ENCODE measurements at places on chromosomes 11 and 22.

DNA sequence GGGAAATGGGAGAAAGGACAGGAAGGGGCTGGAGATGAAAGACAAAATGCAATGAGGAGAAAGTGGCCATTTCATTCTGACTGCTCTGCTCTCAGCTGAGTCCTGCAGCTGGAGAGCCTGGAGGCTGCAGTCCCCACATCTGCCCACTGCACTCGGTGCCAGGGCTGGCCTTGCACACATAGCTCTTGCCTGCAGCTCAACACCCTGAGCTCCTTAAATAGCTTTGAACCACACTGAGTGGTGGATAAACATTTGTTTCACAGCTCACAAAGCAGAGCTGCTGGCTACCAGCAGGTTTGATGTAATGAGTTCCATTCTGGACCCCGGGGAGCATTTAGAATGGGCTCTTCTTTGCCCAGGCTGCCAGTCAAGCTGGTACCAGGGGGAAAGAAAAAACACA, 426.1 kb upstream of the CADM1 start:
- no peaks in the 10 kb centered on the region for H3K36me3 ChIP-seq
- no peak overlapping the region for H3K27ac ChIP-seq
- no peak overlapping the region for H3K4me3 ChIP-seq
- DNase-seq: no peak
- H3K4me1 ChIP-seq: no peaks in the 10 kb centered on the region

DNA sequence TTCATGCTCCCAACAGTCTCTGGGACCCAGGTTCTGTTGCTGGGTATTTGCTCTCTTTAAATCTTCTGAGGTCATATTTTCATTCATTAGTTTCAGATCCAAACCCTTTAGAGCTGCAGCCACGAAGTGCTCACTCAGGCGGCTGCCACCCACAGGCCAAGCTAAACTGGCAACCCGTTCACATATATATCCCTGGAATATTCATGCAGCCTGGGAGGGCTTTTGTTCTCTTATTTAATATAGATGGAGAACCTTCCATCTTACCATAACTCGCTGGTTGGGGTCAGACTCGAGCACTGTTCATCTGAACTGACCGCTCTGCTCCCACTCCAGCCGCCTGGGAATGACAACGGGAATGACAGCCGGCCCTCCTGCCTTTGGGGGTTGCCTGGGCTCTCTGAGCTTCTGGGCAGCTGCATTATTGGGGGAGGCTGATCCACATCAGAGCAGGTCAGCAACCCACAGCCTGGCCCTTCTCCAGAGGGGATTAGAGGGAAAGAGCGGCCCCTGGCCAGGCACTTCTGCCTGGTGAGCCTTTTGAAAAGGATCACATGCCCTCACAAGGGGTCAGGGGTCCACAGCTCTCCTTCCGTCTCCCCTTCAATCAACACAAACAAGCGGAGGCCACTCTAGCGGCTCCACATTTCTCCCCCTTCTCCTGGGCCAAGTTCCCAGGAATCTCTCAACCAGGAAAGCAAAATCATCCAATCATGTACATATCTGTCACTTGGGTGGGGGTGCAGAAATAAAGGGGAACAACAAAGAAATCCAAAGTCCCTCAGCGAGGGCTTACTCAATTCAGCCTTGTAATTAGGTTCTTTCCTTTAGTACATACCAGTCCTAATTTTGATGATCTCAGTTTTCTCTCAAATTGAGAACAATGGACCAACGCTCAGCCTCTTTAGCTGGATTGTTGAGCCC, 11.8 kb downstream of the TMEM184B start:
- H3K4me3 ChIP-seq: no peak overlapping the region
- no peaks in the 10 kb centered on the region for H3K36me3 ChIP-seq
- no peak for DNase-seq
- peak overlapping the region; percentile 36 for H3K27ac ChIP-seq
- H3K4me1 ChIP-seq: no peaks in the 10 kb centered on the region

DNA sequence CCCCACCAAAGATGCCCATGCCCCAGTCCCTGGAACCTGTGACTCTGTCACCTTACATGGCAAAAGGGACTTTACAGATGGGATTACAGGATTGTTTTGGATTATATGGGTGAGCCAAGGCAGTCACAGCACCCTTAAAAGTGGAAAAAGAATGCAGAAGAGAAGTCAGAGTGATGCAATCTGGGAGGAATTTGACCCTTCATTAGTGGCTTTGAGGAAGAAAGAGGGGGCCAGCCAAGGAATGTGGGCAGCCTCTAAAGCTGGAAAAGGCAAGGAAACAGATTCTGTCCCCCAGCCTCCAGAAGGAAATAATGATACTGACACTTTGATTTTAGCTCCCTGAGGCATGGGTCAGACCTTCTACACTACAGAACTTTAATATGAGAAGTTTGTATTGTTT, 257.3 kb upstream of the ISX start:
- DNase-seq: no peak
- H3K36me3 ChIP-seq: no peaks in the 10 kb centered on the region
- no peaks in the 10 kb centered on the region for H3K4me1 ChIP-seq
- peaks cover 2% of the 10 kb centered on the region for H3K27me3 ChIP-seq
- H3K4me3 ChIP-seq: no peak overlapping the region
- H3K27ac ChIP-seq: no peak overlapping the region

DNA sequence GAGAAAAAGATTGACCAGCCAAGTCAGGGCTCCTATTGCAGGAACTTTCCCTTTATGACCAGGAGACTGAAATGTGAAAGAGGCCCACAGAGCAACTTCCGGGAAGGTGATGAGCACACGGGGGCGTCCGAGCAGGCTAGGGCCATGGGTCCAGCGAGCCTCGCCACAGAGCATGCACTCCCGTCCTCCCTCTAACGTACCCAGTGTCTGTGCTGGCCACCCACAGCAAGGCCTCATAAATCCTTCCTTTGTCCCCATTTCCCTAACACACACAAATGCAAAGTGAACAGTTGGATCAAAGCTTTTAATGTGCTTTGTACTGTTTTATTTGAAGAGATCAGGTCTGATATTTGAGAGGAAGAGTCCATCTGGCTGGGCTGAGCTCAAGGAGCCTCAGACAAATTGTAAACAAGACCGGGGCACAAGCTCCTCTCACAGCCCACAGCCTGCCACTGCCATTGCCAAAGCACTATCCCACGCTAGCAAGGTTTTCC, 44.3 kb downstream of the BLID start:
- H3K36me3 ChIP-seq: no peaks in the 10 kb centered on the region
- no peak for DNase-seq
- H3K4me3 ChIP-seq: no peak overlapping the region
- H3K27me3 ChIP-seq: no peaks in the 10 kb centered on the region

- H3K4me1 ChIP-seq: peaks cover 3% of the 10 kb centered on the region
- no peak overlapping the region for H3K4me3 ChIP-seq
- no peaks in the 10 kb centered on the region for H3K36me3 ChIP-seq
- no peak overlapping the region for H3K27ac ChIP-seq
- no peak for DNase-seq
Measured at GRCh38 chr11:65952052-65952521, 6.8 kb downstream of the TSGA10IP start.

- H3K4me1 ChIP-seq: no peaks in the 10 kb centered on the region
- no peak for DNase-seq
- H3K4me3 ChIP-seq: no peak overlapping the region
Measured at GRCh38 chr11:97746818-97747217, 1273.9 kb upstream of the CNTN5 start.

DNA sequence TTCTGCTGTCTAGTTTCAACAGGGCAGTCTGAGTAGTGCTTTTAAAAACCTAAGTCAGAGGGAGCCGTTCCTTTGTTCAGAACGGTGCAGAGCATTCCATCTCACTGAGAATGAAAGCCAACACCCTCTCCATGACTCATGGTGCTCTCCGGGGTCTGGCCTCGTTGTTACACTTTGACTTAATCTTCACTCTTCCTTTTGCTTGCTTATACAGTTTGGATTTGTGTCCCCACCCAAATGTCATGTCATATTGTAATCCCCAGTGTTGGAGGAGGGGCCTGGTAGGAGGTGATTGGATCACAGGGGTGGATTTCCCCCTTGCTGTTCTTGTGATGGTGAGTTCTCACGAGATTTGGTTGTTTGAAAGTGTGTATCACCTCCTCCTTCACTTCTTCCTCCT, 292.2 kb downstream of the ST3GAL4 start:
- H3K4me3 ChIP-seq: no peak overlapping the region
- DNase-seq: no peak
- H3K4me1 ChIP-seq: no peaks in the 10 kb centered on the region

DNA sequence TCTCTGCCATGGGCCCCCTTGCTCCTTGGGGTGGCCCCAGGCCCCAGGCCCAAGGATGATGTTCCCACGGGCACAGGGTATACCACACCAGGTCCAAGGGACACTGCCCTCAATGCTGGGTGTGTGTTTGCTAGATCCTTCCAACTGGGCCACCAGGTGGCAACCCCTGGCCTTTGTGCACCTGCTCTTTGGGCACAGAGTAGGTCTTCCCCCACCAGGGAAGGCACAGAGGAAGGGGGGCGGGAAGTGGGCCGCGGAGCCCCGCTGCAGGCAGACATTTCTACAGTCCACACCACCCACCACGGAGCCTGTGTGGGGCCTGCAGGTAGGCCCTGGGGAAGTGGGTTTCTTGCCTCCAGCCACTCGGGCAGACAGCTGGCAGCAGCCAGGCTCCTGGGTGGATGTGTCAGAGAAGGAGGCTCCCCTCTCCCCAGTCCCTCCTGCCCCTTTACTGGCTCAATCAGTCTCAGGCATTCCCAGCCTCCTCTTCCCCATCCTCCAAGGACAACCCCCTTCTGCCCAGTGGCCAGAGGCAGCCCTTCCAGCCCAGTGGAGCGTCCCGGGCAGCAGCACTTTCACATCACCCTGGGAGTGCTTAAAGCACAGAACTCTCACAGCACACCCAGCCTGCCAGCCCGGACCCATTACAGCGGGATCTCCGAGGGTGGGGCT, 21.6 kb downstream of the MAFF start:
- H3K36me3 ChIP-seq: peaks cover 2% of the 10 kb centered on the region
- DNase-seq: no peak
- no peak overlapping the region for H3K27ac ChIP-seq
- H3K4me3 ChIP-seq: no peak overlapping the region
- no peaks in the 10 kb centered on the region for H3K27me3 ChIP-seq

DNA sequence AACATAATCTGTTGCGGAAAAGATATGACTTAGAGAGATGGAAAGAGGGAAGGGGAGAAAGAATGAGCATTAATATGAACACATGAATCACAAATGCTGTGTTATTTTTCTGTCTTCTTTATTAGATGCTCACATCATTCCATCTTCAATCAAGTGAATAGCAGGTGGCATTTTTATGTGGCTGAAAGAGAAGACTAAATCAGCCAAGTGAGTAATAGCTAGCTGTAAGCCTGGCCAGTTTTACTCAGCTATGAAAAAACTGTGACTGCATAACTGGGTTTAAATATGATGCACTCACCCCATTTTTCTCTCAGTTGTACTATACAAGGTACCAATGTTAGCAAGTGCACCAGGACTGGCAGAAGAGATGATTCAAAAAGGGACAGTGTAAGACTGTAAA, 571.1 kb downstream of the JRKL start:
- no peak overlapping the region for H3K27ac ChIP-seq
- no peaks in the 10 kb centered on the region for H3K4me1 ChIP-seq
- H3K4me3 ChIP-seq: no peak overlapping the region
- DNase-seq: no peak
- no peaks in the 10 kb centered on the region for H3K36me3 ChIP-seq

DNA sequence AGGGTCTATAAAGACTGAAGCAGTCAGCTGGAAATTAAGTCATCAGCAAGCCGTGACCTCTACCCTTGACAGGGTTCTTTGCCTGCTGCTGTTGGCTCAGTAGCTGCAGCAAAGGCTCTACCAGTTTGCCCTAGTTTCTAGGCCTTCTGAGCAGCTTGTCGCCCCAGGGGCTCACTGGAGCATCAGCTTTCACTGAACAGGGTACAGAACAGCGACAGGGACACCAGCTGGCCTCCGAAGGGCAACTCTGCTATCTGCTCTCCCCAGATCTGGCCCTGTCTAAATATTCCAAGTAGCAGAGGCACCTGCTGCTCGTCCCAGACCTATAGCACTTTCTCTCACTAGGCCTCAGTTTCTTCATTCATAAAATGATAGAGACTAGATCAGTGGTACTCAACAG, 42.4 kb downstream of the SMCO4 start:
- no peaks in the 10 kb centered on the region for H3K27me3 ChIP-seq
- peaks cover 3% of the 10 kb centered on the region for H3K36me3 ChIP-seq
- peaks cover 8% of the 10 kb centered on the region for H3K4me1 ChIP-seq
- DNase-seq: no peak
- H3K27ac ChIP-seq: no peak overlapping the region

DNA sequence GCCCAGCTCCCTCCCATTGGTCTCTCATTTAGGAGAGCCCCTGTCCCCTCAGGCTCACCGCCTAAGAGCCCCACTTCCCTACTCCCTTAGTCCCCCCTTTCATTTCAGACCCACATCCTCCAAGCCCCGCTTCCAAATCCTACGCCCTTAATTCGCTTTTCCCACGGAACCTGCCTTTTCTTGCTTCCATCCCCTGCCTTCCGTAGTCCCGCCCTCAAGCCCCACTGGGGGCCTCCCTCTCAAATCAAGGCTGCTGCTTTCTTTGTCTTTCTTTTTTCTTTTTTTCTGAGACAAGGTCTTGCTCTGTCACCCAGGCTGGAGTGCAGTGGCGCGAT, 396 bp downstream of the CCDC157 start:
- H3K36me3 ChIP-seq: peaks cover 8% of the 10 kb centered on the region
- H3K4me3 ChIP-seq: peak overlapping the region; percentile 78
- DNase-seq: no peak

DNA sequence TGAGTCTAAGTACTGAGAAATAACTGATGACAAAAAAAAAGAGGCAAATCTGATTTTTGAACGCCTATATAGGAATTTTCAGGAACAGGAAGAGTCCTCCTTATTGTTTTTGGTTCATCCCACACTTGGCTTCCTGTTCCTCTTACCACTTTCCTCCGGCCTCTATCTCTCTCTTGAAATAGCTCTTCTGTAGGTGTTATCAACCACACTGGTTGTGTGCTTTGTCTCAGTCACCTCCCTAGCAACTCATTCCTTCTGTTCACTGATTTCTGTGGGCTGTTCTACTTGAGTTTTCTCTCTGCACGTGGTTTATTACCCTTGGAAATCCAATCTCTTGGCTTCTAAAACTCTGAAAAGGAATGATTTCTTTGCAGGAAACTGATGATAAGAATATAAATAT, 78.7 kb upstream of the C11orf87 start:
- H3K36me3 ChIP-seq: no peaks in the 10 kb centered on the region
- no peaks in the 10 kb centered on the region for H3K4me1 ChIP-seq
- H3K27me3 ChIP-seq: no peaks in the 10 kb centered on the region
- H3K4me3 ChIP-seq: no peak overlapping the region
- DNase-seq: no peak
- no peak overlapping the region for H3K27ac ChIP-seq

DNA sequence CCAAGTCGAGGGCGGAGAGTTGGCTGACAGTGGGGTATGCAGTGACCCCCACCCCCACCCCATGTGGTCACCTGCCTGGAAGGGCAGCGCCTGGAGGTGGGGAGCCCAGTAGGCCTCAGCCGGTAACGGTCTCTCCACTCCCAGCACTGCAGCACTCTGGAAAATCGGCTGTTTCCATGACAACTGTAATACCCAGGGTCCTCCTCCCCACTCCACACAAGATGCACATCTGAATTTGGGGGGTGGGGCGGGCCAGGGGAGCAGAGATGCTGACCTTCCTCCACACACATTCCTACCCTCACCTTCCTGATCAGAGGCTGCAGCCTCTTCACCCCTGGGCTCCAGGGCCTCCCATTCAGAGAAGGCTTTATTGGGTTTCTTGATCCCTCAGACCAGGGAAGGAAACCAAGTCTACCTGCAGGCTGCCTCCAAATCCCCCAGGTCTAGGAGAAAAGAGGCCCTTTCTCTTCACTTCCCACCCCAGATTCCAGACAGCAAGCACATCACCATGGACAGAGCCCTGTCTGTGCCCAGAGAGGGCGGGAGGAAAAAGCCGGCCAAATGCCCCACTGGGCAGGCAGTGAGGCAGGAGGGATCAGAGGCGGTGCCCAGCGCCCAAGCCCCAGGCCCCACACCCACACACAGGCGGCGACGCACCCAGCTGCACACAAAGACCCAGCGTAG, 46.5 kb downstream of the SLC22A12 start:
- no peaks in the 10 kb centered on the region for H3K4me1 ChIP-seq
- no peak for DNase-seq
- H3K27ac ChIP-seq: no peak overlapping the region
- H3K36me3 ChIP-seq: no peaks in the 10 kb centered on the region

Measured in liver (tissue), 10 donors.